ENCODE measurements at places on chromosomes 2 and 18.

DNA sequence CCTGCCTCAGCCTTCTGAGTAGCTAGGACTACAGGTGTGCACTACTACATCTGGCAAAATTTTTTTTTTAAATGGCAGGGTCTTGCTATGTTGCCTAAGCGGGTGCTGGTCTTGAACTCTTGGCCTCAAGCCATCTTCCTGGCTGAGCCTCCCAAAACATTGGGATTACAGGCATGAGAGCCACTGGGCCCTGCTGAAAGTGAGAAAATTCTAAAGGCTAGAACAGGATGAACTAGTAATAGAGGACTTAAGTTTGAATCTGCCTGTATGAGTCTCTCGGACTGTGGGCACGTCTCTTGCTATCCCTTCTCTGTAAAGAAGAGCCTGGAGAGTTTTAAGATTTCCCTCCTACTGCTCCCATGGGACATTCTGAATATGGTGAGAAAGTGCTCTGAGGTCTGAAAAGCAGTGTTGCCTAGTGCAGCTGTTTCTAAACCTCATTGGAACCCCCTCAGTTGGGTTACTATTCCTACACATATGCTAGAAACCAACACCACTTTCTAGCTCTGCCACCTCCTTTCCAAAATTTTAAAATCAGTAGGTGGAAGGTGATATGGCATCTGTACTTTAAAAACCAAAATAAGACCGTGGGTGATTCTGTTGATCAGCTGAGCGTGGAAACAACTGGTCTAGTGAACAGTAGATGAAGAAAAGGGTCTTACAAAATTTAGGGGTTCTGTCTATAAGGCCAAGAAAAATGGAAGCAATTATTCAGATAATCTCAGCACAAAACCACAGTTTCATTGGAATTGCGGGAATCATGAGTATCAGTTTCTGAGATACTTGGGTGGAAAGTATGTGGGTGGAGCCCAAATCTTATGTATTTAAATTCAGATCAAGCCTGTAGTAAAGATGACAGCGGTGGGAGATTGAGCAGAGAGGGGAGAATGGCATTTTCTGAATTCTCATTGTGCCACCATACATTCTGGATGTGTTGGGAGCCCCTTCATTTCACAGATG is 259.8 kb upstream of the CXCR4 start:
- no peak for DNase-seq

- no peak for DNase-seq
Measured at GRCh38 chr2:60158262-60158661, 395.2 kb downstream of the BCL11A start.

- no peak for DNase-seq
Measured at GRCh38 chr2:168234407-168235085, 12.8 kb downstream of the STK39 start.

DNA sequence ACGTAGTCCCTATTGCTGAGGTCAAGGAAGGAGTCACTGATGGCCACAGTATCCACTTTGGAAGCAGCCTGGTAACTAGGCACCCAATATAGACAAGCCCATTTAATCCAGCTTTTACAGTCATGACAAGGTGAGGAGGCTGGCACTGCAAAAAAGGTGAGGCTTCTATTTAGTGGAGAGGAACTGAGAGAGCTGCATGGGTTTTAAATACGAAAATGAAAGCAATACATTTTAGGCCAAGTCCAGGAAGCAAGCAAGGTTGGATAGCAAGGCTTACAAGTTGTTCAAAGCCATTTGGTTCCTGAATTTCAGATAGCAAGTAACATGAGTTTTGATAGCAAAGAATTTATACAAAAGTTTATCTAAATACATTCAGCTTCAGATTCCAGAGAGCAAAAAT is 80.4 kb downstream of the SGPP2 start:
- no peak for DNase-seq

DNA sequence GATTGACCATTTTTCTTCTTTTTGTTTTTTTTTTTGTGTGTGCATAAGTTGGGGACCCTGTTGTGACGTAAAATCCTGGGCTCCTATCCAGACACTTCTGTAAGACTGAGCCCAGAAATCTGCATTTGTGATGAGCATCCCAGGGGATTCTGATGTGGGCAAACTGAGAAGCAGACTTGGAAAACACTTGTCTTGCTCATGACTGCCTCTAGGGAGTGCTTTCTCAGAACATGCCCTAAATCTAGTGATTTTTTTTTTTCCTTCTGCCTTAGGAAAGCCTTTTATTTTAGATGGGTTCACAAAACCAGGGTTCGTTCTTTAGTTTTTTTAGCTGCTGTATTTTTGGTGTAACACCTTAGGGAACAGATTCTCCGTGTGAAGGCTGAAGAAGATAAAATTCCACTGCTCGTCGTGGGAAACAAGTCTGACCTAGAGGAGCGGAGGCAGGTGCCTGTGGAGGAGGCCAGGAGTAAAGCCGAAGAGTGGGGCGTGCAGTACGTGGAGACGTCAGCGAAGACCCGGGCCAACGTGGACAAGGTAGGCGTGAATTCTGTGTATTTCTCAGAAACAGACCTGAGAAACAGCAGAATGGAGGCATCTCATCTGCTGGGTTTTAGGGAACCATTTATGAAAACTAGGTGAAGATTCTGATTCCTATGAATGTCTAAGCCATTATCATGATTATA is 36.7 kb downstream of the RALB start:
- no peak for DNase-seq

GRCh38 chr18:60549338-60549960 is 176.9 kb upstream of the MC4R start:
- peak; percentile 2 for DNase-seq

Data from DMS79 (cell line).